ENCODE measurements at places on chromosomes 13 and 19.

DNA sequence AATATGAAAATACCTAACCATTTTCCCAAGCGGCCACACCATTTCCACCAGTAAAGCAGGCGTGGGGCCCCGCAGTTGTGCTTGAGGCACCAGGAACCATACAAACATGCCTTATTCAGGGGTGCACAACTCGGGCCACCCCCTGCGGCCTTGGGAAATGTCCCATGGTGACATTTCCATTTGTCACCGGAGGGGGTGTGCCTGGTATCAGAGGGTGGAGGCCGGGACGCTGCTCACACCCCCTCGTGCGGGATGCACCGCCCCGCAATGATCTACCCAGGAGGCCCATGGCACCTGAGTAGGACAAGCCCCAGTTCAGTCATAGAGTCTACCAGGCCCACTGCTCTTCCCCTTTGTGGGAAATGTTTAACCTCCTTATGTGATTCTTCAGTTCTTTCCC, 218.8 kb downstream of the TEX29 start:
- H3K27ac ChIP-seq = no peak overlapping the region
- no peaks in the 10 kb centered on the region for H3K36me3 ChIP-seq
- peaks cover 15% of the 10 kb centered on the region for H3K27me3 ChIP-seq
- no peak overlapping the region for H3K4me3 ChIP-seq

GRCh38 chr13:79482281-79482970, 1.5 kb downstream of the NDFIP2 start:
- no peak overlapping the region for H3K27ac ChIP-seq
- no peak for DNase-seq
- H3K4me3 ChIP-seq = no peak overlapping the region
- H3K27me3 ChIP-seq = no peaks in the 10 kb centered on the region

- H3K27me3 ChIP-seq = no peaks in the 10 kb centered on the region
- H3K27ac ChIP-seq = no peak overlapping the region
- H3K36me3 ChIP-seq = peaks cover 2% of the 10 kb centered on the region
- H3K4me3 ChIP-seq = no peak overlapping the region
- no peak for DNase-seq
- peaks cover 4% of the 10 kb centered on the region for H3K4me1 ChIP-seq
Measured at GRCh38 chr19:55611300-55611982, 6.0 kb downstream of the ZNF865 start.

- no peaks in the 10 kb centered on the region for H3K27me3 ChIP-seq
- no peak overlapping the region for H3K4me3 ChIP-seq
- no peaks in the 10 kb centered on the region for H3K36me3 ChIP-seq
Measured at GRCh38 chr13:51538591-51539179, 45.6 kb upstream of the WDFY2 start.

DNA sequence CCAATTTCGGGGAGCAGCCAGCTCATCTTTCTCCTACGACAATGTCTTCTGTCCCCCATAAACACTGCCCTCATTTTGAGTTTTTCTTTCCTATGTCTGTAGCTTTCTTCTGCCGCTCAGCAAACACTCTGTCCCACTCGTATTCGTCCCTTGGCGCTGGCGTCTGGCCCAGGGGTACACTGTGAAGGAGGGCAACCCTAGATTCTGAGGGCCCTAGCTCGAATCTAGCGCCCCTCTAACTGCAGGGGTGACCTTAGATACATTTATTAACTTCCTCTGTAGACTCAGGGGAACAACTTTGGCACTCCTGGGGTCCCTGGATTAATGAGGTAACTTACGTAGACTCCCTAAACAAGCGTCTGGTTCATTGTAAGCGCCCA, 677 bp upstream of the LRCH1 start:
- no peaks in the 10 kb centered on the region for H3K27me3 ChIP-seq
- H3K4me1 ChIP-seq = peaks cover 2% of the 10 kb centered on the region
- no peak for DNase-seq
- H3K27ac ChIP-seq = no peak overlapping the region

- H3K4me3 ChIP-seq = no peak overlapping the region
- H3K27ac ChIP-seq = no peak overlapping the region
- H3K4me1 ChIP-seq = no peaks in the 10 kb centered on the region
Measured at GRCh38 chr13:72990953-72991352, 67.9 kb upstream of the KLF5 start.

DNA sequence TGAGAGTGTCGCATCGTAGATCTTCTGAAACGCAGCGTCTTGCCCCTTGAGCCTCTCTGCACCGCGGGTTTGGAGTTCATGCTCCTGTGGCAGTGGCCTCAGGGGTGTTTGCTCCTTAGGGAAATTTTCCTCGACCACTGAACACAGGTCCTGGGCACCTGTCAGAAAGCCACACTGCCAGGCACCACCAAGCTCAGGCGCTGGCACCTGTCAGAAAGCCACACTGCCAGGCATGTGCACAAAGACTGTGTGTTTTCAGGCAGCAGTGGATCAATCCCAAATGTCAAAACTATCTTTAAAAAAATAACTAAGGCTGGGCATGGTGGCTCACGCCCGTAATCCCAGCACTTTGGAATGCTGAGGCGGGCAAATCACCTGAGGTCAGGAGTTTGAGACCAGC, 87.1 kb downstream of the ATP11A start:
- no peaks in the 10 kb centered on the region for H3K36me3 ChIP-seq
- no peaks in the 10 kb centered on the region for H3K27me3 ChIP-seq
- H3K27ac ChIP-seq = no peak overlapping the region
- peaks cover 5% of the 10 kb centered on the region for H3K4me1 ChIP-seq
- no peak for DNase-seq
- no peak overlapping the region for H3K4me3 ChIP-seq

DNA sequence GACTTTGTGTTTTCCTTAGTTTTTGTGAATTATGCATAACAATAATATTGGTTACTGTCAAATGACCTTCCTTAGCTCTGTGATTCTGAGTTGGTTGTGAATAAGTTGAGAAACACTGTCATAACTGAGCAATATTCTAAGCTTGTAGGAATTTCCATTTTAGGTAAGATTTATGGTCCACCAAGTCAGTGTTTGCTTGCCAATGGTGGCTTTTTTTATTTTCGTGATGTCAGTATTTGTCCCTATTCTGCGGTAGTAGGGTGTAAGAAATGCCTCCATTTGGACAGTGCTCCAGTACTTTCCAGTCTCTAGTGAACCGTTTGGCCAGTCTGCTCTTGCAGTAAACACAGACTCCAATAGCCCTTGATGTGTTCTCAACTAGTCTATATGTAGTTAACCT, 94.7 kb downstream of the FRY start:
- peaks cover 2% of the 10 kb centered on the region for H3K27me3 ChIP-seq
- DNase-seq = no peak
- no peak overlapping the region for H3K4me3 ChIP-seq
- no peak overlapping the region for H3K27ac ChIP-seq
- no peaks in the 10 kb centered on the region for H3K4me1 ChIP-seq

- no peak overlapping the region for H3K27ac ChIP-seq
- H3K4me3 ChIP-seq = no peak overlapping the region
- no peaks in the 10 kb centered on the region for H3K27me3 ChIP-seq
- H3K36me3 ChIP-seq = no peaks in the 10 kb centered on the region
- no peaks in the 10 kb centered on the region for H3K4me1 ChIP-seq
- DNase-seq = no peak
Measured at GRCh38 chr13:30128591-30128990, 178.8 kb downstream of the KATNAL1 start.

- H3K4me1 ChIP-seq = no peaks in the 10 kb centered on the region
- no peaks in the 10 kb centered on the region for H3K36me3 ChIP-seq
- no peaks in the 10 kb centered on the region for H3K27me3 ChIP-seq
- H3K4me3 ChIP-seq = no peak overlapping the region
- H3K27ac ChIP-seq = no peak overlapping the region
Measured at GRCh38 chr13:61002686-61003085, 413.0 kb downstream of the PCDH20 start.

DNA sequence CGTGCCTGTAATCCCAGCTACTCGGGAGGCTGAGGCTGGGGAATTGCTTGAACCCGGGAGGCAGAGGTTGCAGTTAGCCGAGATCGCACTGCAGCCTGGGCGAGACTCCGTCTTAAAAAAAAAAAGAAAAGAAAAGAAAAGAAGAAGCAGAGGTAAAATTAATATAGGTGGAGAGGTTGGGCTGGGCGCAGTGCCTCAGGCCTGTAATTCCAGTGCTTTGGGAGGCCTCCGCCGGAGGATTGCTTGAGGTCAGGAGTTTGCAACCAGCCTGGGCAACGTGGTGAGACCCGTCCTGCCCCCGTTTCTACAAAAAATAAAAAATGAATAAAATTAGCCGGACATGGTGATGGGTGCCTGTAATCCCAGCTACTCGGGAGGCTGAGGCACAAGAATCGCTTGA, 912 bp upstream of the TUBA3C start:
- DNase-seq = no peak
- H3K27me3 ChIP-seq = no peaks in the 10 kb centered on the region
- H3K36me3 ChIP-seq = no peaks in the 10 kb centered on the region
- no peaks in the 10 kb centered on the region for H3K4me1 ChIP-seq
- H3K27ac ChIP-seq = no peak overlapping the region

Measured in mesendoderm (in vitro differentiated cells).